Dermis microvascular lymphatic vessel endothelial cell (primary cell): ENCODE measurements at places on chromosomes 7 and 10.

GRCh38 chr7:99380032-99380822 lies 5.7 kb downstream of the ARPC1B start:
- no peak for DNase-seq

DNA sequence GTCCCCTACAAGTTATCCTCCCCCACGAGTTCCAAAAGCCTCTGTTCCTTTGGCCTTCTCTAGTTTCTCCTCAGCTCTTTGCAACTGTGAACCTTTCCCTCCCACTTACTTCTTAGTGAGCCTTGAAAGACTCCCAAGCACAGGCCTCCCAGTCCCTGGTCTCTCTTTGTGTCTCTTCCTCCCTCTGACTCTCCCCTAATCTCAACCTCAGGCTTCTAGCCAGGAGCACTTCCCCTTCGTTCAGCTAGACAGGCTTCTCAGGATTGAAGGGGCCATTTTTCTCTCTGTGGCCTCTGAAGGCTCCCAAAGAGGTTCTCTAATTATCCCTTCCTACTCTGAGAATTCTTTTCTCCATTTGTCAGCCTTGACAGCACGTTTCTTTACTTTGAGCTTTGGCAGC lies 50.2 kb upstream of the PHYHIPL start:
- no peak for DNase-seq

DNA sequence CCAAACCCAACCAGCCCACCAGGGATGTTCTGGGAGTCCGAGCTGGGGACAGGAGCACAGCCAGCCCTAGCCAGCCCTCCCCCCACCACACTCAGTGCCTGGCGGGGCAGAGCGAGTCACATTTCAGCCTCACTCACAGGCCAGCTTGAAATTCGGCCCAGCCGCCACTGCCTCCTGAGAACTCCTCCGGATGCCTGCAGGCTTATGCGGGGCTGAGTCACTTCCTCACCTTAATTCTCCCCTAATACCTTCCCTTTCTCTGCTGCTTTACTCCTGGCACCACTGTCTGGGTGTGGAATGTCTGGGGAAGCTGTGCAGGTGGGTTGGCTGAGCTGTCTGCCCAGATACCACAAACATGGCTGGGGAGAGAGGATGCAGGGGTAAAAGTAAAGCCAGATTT lies 22.6 kb upstream of the DLG5 start:
- DNase-seq = no peak

DNA sequence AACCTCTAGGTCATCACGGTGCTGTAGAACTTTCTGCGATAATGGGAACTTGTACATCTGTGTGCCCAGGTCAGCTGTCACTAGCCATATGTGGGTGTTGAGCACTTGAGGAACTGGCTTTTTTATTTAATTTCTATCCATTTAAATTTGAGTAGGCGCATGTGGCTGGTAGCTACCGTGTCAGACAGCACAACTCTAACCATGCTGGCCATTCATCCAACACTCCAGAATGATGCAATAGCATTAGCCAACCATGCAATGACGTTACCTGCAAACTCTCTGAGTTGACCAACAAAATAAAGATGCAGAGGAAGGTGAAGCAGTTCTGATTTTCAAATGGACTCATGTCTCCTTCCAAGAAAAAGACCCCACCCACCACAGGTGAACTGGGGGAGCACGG lies 24.4 kb upstream of the CHST15 start:
- DNase-seq = no peak

GRCh38 chr10:12396093-12396492 lies 46.7 kb downstream of the CAMK1D start:
- no peak for DNase-seq

DNA sequence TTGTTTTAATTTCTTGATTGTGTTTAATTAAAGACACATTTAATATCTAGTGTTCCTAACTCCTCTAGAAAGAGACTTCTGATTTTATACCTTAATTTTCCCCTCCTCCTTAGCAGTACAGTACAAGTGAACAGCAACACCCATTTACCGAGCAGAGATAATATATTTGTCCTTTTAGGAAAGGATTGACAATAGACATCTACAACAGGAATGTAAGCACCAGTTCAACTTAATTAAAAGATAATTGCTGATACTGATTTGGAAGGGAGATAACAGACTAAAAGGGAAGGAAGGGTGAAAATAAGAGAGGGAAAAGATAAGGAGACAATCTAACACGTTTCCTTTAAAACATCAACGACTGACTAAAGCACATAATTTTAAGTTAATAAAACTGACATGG lies 119.3 kb downstream of the SRPK2 start:
- no peak for DNase-seq

DNA sequence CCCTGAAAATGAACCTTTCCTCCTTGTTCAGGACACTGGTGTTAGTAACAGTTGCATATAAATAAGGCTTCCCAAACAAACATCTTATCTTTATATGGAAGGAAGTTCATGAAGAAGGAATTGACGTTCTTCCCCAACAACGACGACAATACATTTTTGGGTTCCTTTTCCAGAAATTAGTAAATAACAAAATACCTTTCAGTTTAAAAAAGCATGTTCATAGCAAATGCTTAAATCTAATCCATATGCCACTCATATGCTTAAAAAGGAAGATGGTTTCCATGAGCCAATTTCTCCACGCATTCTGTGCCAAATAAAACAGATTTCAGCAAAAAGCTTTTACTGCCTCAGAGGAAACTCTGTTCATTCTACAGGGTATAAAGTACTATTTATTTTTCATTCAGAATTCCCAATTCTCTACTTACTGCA lies 182.6 kb downstream of the COBL start:
- peak; percentile 75 for DNase-seq

DNA sequence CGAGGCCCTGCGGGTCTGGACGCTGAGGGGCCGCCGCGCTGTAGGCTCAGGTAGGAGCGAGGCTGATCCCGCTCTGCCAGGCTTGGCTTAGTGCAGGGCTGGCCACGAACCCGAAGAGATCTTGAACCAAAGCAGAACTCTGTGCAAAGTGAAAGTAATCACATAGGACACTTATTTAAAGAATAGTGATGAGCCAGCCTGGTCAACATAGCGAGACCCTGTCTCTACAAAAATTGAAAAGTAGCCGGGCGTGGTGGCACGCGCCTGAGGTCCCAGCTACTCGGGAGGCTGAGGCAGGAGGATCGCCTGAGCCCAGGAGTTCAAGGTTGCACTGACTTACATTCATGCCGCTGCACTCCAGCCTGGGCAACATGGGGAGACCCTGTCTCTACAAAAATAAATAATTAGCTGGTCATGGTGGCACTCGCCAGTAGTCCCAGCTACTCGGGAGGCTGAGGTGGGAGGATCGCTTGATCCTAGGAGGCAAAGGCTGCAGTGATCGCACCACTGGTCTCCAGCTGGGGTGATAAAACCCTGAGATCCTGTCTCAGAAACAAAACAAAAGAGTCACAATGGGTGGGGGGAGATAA lies 541 bp downstream of the ZSCAN25 start:
- DNase-seq = no peak

- no peak for DNase-seq
These were observed 87.2 kb upstream of the AGK start for GRCh38 chr7:141463986-141464385.

- DNase-seq = no peak
These were observed 295.2 kb downstream of the CAMK1D start for GRCh38 chr10:12644380-12645144.

DNA sequence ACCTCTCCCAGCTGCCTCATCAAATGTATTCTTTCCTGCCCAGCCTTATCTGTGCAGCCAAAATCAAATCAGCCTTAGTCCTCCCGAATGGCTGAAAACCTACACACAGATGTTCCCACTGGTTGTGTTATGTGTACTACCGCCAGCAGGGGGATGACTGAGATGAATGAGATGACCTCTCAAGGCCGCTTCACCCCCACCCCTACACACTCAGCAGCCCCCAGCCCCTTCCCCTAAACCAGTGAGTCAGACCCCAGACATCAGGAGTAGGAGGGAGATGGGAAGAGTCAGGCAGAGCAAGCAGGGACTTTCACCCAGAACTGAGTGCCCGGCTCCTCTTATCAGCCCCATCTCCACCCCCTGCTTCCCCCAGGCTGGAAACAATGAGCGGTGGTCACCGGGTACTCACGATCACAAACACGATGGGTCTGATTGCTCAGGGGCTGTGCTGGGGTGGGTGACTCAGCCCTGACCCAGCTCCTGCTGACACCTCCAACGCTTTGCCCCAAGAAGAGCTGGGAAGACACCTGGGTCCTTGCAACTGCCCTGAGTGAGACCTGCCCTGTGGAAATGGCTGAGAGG lies 6.5 kb upstream of the C10orf105 start:
- no peak for DNase-seq

DNA sequence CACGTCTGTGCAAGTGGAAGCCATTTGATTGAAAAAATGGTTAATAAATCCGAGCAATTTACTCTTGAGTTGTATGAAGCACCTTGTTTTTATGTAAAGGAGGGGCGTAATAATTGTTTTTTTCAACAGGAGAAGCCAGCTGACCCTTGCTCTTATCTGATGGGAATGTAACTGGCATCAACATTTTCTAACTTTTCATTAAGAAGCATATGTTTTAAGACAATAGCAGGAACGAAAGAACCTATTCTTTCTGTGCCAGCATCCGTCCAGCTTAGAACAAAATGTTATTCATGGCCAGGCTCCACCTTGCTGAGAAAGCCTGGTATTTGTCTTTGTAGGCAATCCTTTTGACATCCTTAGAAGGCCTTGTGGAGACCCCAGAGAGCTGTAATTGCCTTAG lies 22.2 kb upstream of the AFAP1L2 start:
- no peak for DNase-seq

DNA sequence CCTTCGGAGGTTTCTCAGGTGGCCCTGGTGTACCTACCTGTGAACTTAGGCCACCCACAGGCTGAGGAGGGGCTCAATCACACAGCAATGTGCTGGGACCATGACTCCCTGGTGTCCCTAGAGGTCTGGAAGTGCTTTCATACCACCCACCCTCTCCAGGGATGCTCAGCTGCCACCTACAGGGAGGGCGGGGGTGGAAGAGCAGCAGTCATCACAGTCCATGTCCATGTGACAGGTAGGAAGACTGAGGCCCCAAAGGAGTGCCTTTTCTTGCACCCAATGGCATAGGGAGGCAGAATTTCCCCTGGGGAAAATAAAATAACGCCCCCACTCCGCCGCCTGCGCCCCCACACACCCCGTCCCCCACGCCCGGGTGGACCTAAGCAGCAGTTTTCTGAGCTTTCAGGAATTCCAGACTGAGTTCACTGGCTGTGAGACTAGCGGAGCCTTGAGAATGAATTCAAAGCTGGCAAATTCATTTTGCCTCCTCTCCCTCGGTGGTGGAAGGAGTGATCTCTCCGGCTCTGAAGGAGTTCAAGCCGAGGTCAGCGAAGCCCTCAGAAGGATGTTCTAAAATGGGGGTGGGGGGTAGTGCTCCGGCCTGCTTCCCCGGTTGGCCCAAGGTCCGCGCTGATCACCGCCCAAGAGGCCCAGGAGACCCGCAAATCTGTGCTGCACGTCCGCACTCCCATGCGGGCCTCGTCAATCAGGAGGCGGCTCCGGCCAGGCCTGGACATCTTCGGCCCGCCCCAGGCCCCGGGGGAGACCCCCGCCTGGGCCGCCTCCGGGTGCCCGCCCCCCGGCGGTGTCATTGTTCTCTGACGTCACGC lies 2.1 kb upstream of the ZMIZ1 start:
- no peak for DNase-seq

- no peak for DNase-seq
These were observed 104.8 kb downstream of the PLXNA4 start for GRCh38 chr7:132471515-132471914.

DNA sequence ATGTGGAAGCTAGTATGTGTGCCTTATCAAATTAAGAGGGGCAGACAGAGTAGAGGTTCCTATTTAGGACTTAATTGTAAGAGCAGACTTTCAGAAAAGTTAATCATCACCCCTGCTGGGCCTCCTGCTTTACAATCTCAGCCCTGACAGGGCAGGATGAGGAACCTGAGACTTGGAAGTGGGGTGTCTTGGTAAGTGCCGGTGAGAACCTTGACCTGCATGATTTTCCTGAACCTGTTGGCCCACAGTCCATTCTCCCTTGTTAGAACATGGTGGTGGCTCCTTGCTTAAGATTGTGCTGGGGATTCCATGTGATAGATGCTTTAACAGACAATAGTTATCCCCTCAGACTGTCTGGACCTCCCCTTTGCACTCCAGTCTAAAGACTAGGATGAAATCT lies 141.7 kb upstream of the TMEM72 start:
- DNase-seq = no peak

DNA sequence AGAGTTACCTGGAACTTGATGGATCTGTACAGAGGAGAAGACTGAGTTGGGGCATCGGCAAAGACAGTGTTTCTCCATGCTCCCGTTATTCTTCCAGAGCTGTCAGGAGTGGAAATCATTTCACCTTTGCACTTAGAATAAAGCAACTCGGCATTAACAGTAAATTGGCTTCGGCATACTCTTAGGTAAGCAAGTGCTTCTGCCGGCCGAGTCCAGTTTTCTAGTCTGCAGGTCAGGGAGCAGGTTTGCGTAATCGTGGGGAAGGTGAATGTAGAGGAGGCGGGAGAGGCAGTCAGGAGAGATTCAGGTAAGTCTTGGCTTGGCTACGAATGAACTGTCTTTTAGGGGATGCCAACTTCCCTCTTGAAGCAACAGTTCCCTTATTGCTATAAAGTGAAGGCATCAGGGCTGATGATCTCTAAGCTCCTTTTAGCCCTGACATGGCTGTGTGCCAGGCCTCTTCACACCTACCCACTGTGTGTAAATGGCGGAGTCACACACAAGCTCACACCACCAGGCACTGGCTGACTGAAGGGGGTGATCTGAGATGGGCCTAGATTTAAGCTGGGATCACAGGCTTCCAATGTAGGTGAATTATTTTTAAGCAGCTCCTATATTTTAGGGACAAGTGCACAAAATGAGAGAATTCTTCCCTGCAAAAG lies 127.1 kb downstream of the GATA3 start:
- DNase-seq = no peak

DNA sequence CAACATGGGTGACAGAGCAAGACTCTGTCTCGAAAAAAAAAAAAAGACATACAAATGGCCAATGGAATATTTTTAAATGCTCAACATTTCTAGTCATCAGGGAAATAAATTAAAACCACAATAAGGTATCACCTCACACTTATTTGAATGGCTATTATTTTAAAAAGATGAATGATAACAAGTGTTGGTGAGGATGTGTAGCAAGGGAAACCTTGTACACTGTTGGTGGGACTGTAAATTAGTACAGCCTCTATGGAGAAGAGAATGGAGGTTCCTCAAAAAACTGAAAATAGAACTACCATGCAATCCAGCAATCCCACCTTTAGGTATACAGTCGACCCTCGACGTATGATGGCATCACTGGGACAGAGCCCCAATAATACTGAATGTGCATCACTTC lies 65.4 kb upstream of the DIP2C start:
- DNase-seq = no peak

DNA sequence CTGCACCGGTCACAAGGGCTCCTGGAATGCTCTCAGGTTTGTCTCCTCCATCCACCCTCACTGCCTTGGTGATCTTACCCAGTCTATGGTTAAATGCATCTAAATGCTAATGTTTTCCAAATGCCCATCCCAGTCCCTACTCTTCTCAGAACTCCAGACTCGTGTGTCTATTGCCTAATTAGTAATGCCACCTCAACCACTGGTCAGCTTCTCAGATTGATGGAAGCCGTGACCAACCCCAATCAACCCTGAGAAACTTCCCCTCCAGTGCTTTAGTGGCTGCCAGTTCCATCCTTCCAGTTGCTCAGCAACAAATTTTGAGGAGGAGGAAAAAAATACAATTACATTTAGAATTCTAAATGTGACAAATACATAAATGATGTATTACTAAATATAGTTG lies 18.6 kb downstream of the NUDCD3 start:
- DNase-seq = no peak
